ENCODE measurements at places on chromosomes 5 and 9. TPM values are rescaled to one million over a fixed set of nuclear protein-coding genes. Genes with fewer than 3 reads are reported as not detected.
A peak's percentile ranks its signal among the peaks of the same experiment; 100 is the strongest.

DNA sequence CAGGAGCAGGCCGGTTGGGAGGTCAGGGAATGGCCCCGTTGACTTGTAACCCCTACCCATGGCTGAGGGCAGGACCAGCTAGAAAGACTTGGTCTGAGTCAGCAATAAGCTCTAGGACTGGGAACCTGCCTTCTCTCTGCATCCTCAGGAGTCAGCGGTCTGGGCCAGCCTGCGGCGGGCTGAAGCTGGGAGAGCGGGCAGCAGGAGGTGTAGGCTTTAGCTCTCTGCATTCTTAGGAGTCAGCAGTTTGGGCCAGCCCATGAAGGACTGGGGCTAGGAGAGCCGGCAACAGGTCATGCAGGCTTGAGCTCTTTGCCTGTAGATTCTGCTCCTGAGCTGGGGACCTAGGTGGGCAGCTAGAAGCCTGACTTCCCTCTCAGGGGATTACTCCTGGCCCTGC, 6.4 kb upstream of the SMIM32 start:
- peaks cover 16% of the 10 kb centered on the region for H3K27me3 ChIP-seq
- H3K27ac ChIP-seq = no peak overlapping the region
- H3K4me3 ChIP-seq = no peak overlapping the region
- no peaks in the 10 kb centered on the region for H3K36me3 ChIP-seq

Gene PCDHB11
- total RNA-seq = not detected

Gene ROR2
- 1.6 TPM for total RNA-seq

- H3K4me1 ChIP-seq = peaks cover 10% of the 10 kb centered on the region
- no peaks in the 10 kb centered on the region for H3K27me3 ChIP-seq
- no peaks in the 10 kb centered on the region for H3K36me3 ChIP-seq
- no peak overlapping the region for H3K4me3 ChIP-seq
Observed at GRCh38 chr9:98848450-98849149, 41.1 kb downstream of the GALNT12 start.

Gene PTCH1
- 9.9 TPM for total RNA-seq

- no peaks in the 10 kb centered on the region for H3K36me3 ChIP-seq
- H3K4me3 ChIP-seq = no peak overlapping the region
- peaks cover 22% of the 10 kb centered on the region for H3K27me3 ChIP-seq
- no peak for DNase-seq
- H3K4me1 ChIP-seq = peaks cover 7% of the 10 kb centered on the region
Observed at GRCh38 chr9:107249131-107249533, 33.9 kb upstream of the RAD23B start.

DNA sequence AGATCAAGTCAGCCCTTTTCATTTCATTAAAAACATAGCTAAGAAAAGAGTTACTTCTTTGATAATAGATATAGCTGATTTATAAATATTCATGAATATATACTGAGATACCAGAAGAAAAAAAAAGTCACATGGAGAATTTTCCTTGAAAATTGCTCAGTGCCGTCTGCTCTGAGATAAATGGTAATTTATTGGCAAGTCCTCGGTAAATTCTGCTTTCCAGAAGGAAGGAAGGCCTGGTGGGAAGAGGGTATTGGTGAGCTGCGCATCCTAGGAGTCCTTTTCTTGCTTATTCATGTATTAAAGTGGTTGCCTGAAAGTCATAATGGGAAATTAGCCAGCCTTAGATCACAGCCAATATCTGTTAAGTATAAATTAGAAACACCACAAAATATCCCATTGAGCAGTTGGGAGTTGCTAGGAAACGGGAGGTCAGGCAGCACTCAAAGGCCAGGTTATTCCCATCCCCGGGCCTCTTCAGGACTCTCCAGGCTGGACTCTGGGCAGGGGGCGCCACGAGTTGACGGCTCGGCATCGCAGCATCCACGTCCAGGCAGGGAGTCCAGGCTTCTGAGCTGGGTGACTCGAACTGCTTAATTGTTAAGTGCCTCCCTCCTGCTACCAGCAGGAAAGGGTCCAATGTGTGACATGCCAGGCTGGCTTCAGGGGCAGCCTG, 116.7 kb upstream of the RETREG1 start:
- DNase-seq = no peak
- H3K27ac ChIP-seq = no peak overlapping the region
- no peaks in the 10 kb centered on the region for H3K36me3 ChIP-seq
- H3K4me3 ChIP-seq = no peak overlapping the region

DNA sequence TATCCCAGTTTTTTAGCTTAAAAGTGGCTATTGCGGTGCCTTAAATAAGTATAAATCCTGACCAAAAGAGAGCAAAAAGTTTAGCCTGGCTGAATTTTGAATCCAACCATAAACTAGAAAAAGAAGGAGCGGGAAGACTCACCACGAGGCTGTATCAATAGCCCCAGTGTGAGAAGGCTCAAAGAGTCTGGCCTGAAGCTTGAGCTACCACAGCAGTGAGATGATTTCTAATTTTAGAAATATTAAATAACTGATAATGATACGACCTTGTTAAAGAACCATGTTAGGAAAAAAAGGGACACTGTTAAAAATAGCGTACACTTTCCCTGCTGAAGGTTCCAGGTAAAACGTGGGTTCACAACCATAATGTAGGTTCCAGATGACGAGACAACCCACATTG, 134.1 kb upstream of the ZNF462 start:
- no peaks in the 10 kb centered on the region for H3K36me3 ChIP-seq
- H3K27me3 ChIP-seq = no peaks in the 10 kb centered on the region
- no peak for DNase-seq
- H3K4me3 ChIP-seq = no peak overlapping the region

DNA sequence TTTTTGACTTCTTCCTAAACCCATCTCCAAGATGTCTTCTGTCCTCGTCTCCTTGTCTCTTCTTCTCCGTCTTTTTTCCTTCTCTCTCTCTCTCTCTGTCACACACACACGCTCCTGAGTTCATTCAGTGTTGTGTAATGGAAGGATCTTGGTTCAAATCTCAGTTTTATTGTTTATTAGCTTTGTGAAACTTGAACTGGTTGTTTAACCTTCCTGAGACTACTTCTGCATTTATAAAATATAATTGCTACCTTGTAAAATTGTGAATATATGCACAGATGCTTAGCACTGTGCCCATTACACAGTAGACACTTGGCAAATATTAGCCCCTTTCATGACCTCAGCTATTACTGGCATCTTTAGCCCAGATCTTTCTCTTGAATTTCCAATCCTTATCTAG, 2.4 kb upstream of the NADK2 start:
- no peak for DNase-seq
- H3K36me3 ChIP-seq = peaks cover 3% of the 10 kb centered on the region

DNA sequence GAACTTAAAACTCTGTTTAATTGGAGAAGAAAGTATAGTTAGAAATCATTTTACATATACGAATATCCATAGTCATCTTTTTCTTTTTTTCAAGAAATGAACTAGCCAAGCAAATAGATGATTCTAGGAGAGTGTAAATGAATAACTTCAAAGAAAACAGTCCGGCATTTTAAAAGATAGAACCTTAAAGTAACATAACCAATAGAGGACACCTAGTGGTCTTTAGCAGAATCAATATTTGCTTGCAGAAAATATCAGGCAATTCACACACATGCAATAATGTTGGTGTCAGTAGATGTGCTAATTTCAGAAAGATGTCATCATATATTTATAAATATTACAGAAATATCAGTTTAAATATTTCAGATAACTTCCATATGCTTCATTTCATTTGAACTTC, 57.1 kb downstream of the HCN1 start:
- no peaks in the 10 kb centered on the region for H3K27me3 ChIP-seq
- no peaks in the 10 kb centered on the region for H3K4me1 ChIP-seq
- no peaks in the 10 kb centered on the region for H3K36me3 ChIP-seq
- DNase-seq = no peak
- H3K4me3 ChIP-seq = no peak overlapping the region
- no peak overlapping the region for H3K27ac ChIP-seq

Gene LCN15
- not detected for total RNA-seq

DNA sequence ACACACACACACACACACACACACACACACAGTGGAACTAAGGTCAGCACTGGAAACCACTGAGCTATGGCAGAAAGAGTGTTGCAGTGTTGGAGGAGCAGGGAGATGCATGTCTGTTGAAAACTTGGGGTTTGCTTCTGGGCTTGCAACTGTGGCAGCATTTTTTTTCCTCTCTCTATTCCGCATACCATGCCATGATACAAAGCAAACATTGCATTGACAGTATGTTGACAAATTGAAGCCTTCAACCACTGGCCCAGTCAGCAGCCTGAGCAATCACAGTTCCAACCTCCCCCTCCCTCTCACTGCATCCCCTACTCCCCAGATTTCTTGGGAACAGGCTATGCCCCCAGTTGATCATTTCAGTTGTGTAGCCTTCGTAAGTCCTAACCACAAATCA, 478.1 kb upstream of the WWC1 start:
- H3K36me3 ChIP-seq = no peaks in the 10 kb centered on the region
- no peak for DNase-seq
- H3K4me3 ChIP-seq = no peak overlapping the region
- no peak overlapping the region for H3K27ac ChIP-seq

Gene OR1Q1
- not detected for total RNA-seq

Gene FBXL7
- not detected for total RNA-seq

DNA sequence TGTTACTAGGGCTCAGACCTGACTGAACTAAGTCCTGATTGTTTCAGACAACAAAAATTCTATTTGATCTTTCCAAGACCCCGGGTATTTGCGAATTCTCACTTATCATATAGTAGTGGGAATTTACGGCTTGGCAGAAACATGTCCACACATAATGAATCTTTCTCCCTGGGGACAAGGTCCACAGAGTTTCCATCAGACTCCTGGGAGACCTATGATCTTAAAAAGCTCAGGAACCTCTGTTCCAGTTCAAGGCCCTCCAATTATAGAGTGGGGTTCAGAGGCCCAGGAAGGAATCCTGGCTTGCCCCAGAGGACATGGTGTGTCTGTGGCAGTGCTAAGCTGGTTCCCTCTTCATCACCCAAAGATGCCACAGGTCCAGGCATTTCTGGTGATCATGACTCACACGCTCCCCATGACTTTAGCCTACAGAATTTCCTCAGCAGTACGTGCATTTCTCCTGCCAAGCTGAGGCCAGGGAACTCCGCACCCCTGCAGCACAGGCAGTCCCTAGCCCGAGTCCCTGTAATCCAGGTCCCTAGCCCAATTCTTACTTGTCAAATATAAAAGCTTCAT, 12.6 kb downstream of the RAPGEF1 start:
- DNase-seq = no peak
- H3K4me3 ChIP-seq = peak overlapping the region; percentile 81
- peaks cover 21% of the 10 kb centered on the region for H3K36me3 ChIP-seq
- H3K27me3 ChIP-seq = no peaks in the 10 kb centered on the region
- peak overlapping the region; percentile 99 for H3K27ac ChIP-seq
